Left renal cortex interstitium (tissue), 4 donors: ENCODE measurements at places on chromosomes 7 and 10. TPM values are rescaled to one million over a fixed set of nuclear protein-coding genes. Genes with fewer than 3 reads are reported as not detected.

GRCh38 chr10:100509241-100509840 lies 10.3 kb downstream of the SEC31B start:
- no peak for DNase-seq

DNA sequence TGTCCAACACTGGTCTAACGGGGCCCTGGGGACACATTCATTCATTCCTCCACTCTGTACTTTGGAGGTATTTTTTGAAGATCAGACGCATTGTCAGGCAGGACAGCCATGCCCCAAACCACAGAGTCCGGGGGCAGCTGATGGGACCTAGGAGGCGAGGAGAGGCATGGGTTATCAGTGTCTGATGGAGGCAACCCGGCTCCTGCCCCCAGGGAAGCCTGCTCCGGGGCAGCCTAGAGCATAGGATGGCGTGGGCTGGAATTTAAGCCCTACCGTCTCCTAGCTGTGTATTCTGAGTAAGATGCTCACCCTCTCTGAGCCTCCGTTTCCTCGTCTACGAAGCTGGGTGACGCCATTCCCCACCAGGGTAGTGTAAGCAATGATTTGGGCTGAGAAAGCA lies 55.4 kb upstream of the ELN start:
- no peak for DNase-seq

- peak; percentile 94 for DNase-seq
Measured at GRCh38 chr10:79067241-79068202, 1.2 kb upstream of the ZMIZ1 start.

DNA sequence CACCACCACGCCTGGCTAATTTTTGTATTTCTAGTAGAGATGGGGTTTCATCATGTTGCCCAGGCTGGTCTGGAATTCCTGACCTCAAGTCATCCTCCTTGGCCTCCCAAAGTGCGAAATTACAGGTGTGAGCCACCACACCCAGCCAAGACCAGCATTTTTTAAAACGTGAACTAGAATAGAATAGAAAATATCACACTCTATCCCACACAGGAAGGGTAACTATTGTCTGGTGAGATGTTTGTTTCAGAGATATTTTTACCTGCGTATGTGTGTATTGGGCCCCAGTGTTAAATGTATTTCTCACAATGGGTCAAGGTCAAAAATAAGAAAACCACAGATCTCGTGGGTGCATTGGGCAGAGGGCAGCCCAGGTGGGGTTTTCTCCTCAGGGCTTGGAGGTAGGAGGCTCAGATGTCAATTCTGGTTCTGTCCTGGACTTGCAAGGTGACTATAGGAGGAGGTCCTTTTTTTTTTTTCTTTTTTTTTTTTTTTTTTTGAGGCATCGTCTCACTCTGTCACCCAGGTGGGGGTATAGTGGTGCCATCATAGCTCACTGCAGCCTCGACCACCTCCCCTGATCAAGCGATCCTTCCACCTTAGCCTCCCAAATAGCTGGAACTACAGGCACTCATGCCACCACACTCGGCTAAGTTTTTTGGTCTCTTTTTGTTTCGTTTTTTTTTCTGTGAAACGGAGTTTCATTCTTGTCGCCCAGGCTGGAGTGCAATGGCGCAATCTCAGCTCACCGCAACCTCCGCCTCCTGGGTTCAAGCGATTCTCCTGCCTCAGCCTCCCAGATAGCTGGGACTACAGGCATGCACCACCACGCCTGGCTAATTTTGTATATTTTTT lies 19.0 kb downstream of the SH2B2 start:
- no peak for DNase-seq

DNA sequence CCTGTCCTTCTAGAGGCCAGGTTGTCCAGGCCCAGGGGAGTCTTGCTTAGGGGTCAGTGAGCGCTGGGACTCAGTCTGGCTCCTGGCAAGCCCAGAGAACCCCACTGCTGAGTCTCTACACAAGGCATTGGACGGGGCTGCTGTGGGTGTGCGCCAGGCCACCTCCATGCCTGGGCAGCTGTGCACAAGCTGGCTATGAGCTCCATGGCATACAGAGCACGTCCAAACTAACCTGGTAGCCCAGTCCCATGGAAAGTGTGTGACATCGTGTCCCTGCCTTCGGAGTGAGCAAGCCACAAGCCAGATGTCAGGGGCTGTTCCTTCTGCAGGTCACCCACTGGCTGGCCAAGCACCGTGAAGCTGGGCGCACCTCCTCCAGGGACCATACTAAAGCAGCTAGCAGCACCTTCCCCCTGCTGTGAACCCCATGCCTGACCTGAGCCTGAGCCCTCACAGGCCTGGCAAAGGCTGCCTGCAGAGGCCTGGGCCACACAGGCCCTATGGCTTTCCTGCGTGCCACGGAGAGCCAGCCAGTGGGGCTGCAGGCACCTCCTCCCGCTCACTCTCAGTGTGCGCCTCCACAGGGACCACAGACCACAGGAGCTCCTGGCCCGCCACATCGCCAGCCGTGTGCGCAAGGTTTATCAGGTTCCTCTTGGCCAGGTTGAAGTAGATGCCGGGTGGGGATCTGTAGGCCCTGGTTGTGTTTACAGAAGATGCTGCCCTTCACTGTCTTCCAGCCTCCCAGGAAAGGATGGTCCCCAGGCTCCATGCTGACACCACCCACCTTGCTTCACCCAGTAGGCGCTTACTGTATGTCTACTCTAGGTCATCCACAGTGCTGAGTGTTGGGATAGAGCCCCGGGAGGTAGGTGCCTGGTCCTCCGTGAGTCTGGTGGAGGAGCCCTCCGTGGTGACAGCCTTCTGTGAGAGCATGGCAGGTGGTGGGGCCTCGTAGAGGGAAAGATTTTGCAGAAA lies 219.7 kb downstream of the EBF3 start:
- DNase-seq, result no peak

SCIN gene
- polyA plus RNA-seq, result 118 TPM

GRCh38 chr10:122113161-122113944 lies 124.4 kb downstream of the TACC2 start:
- no peak for DNase-seq

AFAP1L2 gene
- 40.2 TPM for polyA plus RNA-seq

GBX1 gene
- polyA plus RNA-seq, result 0.33 TPM

GTF2IRD1 gene
- 50.3 TPM for polyA plus RNA-seq

- DNase-seq, result no peak
Measured at GRCh38 chr7:108211382-108212201, 81.4 kb upstream of the LAMB4 start.

TMEM176A gene
- 74.3 TPM for polyA plus RNA-seq

CLEC5A gene
- polyA plus RNA-seq, result 0.27 TPM
